ENCODE measurements at places on chromosomes 5 and 9.
A peak's percentile ranks its signal among the peaks of the same experiment; 100 is the strongest.

DNA sequence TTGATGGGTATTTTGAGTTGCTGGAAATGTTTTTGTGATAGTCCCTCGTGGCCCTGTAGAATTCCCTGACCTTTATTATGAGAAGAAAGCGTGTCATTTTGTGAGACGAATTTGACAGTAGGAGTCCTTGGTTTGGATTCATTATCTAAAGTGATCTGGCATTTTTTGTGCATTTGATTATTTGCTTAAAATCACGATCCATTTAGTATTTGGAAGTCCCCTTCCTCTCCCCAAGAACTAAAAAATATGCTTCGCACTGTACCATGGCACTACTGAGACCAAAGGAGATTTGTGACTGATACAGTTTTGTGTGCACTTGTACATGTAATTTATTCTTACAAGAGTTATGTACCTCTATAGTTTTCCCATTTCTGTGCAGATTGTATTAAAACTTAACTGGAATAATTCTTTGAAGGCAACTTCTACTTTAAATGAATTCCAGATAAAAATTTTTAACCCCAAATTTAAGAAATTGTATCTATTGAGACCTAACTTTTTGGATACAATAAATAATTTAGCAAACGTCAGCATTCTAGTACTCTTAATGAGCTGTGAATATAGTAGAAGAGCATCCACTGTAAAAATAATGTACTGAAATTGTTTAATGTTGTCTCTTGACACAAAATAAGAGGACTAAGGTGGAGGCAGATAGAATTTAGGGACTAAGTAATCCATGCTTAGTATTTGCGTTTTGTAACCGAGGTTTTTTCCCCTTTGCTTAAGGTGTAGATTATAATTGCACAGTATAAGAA is 2.1 kb downstream of the MAP3K1 start:
- no peak for DNase-seq

DNA sequence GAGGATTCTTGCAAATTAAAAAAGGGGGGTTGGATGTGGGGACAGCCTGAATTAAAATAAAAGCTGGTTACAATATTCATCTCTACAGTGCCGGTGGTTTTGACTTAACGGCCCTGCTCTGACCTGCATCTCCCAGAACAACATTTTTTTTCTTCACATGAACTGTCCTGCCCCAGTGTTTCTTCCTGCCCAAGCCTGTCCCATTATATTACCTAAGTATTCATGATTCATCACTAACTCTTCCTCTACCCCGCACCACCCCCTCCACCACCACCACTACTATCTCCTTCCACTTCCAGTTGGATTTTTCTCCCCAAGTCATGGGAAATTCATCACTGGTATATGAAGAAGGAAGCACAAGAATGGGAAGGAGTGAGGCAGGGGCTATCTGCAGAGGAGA is 90.1 kb downstream of the ZFAND5 start:
- no peak for DNase-seq

DNA sequence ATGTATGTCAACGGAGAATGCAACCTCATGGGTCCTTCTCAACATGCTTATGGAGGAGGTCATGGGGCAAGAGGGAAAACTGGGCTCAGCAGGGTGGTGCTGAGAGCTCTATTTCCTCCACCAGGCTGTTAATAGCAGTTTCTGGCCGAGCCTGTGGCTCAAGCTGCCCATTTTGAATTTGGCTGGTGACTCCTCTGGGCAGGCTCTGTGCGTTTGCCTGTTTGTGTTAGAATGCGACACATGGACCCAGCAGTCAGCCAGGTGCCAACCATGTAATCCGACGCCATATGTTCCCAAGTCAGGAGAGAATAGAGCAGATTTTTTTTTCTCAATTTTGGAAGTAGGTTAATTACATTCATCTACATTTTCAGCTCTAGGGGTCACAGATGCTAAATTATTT is 387.7 kb upstream of the CLINT1 start:
- DNase-seq, result no peak

DNA sequence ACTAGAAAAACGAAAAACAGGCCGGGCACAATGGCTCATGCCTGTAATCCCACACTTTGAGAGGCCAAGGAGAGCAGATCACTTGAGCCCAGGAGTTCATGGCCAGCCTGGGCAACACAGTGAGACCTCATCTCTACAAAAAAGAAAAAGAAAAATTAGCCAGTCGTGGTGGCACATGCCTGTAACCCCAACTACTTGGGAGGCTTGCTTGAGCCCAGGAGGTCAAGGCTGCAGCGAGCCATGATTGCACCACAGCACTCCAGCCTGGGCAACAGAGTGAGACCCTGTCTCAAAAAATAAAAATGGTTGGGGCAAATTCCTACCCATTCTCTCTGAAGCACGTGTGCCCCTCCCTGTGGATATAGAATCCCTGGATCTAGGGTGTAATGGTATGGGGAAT is 8.4 kb upstream of the CFAP157 start:
- no peak for DNase-seq

GRCh38 chr5:103915081-103915480 is 352.5 kb upstream of the NUDT12 start:
- no peak for DNase-seq

- DNase-seq, result peak; percentile 59
Measured at GRCh38 chr5:120457839-120458507, 6.1 kb upstream of the PRR16 start.

DNA sequence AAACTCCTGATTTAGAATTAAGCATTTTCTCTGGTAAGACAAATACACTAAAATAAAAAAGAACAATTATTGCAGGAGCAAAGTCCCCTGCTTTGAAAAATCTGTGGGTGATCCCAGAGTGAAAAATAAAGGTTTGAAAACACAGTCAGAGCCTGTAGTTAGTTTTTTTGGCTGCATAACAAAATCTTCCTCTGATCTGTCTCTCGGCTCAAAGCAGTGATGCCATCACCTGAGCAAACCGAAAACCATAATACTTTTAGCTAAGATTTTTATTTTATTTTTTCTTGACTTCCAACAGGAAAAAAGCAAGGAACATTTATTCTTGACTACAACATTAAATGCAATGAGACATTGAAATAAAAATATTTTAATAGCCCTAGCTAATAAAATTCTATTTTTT is 1.2 kb downstream of the CDH18 start:
- DNase-seq, result no peak

DNA sequence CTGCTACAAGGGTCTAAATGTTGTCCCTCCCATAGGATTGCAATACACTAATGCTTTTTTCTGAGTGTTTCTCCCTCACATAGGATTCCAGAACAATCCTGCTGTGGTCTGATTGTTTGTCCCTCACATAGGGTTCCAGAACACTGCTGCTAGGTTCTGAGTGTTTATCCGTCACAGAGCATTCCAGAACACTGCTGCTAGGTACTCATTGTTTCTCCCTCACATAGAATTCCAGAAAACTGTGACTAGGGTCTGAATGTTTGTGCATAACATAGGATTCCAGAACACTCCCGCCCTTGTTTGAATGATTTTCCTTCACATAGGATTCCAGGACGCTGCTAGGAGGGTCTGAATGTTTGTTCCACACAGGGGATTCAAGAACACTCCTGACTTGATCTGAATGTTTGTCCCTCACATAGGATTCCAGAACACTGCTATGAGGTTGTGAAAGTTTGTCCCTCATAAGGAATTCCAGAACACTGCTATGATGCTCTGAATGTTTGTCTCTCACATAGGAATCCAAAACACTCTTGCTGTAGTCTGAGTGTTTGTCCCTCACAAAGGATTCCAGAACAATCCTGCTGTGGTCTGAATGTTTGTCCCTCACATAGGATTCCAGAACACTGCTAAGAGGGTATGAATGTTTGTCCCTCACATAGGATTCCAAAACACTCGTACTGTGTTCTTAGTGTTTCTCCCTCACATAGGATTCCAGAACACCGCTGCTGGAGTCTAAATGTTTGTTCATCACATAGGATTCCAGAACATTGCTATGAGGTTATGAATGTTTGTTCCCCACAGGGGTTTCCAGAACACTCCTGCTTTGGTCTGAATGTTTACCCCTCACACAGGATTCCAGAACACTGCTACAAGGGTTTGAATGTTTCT is 213.5 kb downstream of the FOXD4L6 start:
- DNase-seq, result no peak
